ENCODE measurements at places on chromosomes 1 and 21. TPM values are rescaled to one million over a fixed set of nuclear protein-coding genes. Genes with fewer than 3 reads are reported as not detected.

Gene C1QA
- not detected for total RNA-seq

Gene NCF2
- total RNA-seq = not detected

Gene KCNE2
- total RNA-seq = not detected

Gene PGLYRP3
- total RNA-seq = not detected

Gene ENTREP3
- 21.0 TPM for total RNA-seq

Gene VWA5B1
- total RNA-seq = not detected

Gene IFNLR1
- total RNA-seq = under 0.01 TPM

Gene TRIM46
- 3.7 TPM for total RNA-seq

Gene ATAD3C
- 3.4 TPM for total RNA-seq

Gene CD53
- not detected for total RNA-seq

Gene RAVER2
- total RNA-seq = 5.8 TPM

Gene GPR37L1
- total RNA-seq = not detected

Gene KIF21B
- 1.4 TPM for total RNA-seq

Gene RIPPLY3
- 0.29 TPM for total RNA-seq

Gene ZNF593OS
- total RNA-seq = 0.29 TPM
